NCI-H446 treated with DMSO at 0.1 percent for 48 hours (cell line): ENCODE measurements at places on chromosomes 5 and 9.

DNA sequence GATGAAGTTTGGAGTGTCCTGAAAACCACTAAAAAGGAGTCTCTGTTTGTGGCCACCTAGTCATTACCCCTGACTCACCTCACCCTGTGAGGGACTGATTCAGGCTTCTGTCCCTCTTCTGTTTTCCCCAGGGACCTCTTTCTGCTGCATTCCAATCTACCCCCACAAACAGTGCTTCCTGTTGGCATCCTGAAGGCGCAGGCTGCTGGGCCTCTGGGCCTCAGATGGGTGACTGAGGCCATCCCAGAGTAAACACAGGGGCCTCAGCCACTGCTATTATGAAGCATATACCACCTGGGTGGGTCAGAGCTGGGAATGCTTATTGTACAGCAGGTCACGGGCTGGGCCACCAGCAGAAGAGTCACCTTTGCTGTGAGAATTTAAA, 20.0 kb downstream of the MORN5 start:
- no peak for DNase-seq

DNA sequence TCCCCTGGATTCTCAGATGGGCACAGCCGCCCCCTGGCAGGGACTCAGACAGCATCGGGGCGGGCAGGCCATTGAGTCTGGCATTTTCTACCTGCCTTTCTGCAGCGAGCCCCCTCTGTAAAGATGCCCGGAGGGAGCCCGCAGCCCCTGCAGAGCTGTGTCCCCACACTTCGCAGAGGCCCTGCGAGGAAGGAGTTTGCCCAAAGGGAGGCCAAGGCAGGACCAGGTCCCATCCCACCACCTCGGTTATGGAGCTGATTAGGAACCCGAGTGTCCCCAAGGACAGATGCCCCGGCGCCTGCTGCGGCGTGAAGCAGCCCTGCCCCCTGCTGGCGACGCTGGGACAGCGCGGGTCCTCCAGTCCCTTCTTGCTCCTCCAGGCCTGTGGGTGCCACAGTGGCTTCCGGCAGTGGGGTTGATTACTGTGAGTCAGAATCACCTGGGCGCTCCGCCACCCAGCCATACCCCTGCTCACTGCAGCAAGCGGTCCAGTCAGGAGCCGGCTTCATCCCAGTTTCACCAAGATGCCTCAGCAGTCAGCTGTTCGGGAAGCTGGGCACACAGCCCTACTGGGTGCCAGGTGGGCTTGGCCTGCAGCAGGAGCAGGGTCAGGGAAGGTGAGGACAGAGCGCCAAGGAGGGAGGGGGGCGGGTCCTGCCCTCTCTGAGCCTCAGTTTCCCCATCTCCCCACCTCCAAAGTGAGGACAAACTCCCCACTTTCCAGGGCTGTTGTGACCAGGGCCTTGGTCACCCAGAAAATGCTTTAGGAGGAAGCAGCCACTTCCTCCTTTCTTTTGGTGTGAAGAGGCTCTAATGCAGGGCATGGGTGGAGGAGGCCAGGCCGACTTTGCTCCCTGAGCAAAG, 117.2 kb downstream of the RXRA start:
- DNase-seq: peak; percentile 25

GRCh38 chr9:104725014-104725413, 22.5 kb upstream of the NIPSNAP3A start:
- no peak for DNase-seq

- DNase-seq: peak; percentile 64
These were observed 41.7 kb downstream of the C5orf15 start for GRCh38 chr5:133926489-133927299.

GRCh38 chr9:127498298-127498697, 47.0 kb downstream of the LRSAM1 start:
- DNase-seq: no peak

DNA sequence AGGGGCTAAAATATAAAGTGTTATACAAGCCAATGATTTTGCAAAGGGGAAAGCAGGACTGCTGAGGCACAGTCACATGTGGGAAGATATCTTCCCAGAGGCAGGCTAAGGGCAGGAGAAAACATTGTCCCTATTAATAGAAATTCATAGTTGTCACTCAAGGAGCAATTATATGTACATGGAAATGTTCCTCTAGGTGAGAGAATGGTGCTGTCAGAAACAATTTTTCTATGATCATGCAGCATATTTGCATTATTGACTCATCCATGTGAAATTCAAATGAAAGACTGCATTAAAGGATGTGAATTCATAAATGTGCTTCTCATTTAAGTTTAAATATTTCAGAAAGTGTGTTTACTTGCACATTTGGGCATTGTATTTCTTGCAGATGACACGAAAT, 775.9 kb upstream of the CDH9 start:
- DNase-seq: no peak

DNA sequence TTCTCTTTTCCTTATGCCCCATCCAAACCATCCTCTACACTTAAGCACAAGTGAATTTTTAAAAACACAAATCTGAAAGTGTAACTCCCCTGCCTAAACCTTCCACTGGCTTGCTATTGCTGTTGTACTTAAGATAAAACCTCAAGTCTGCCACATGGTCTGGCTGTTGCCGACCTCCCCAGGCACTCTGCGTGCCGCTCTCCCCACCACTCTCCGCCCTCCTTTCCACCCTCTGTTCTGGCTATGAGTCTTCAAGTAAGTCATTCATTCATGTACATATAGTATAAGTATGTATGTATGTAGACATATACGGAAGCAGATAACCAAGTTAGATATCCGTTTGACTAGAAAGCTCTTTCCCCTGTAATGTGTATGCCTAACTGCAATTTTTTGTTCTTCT, 94.7 kb upstream of the ANKRD55 start:
- DNase-seq: no peak

GRCh38 chr5:16536246-16536645, 70.6 kb upstream of the ZNF622 start:
- DNase-seq: no peak

DNA sequence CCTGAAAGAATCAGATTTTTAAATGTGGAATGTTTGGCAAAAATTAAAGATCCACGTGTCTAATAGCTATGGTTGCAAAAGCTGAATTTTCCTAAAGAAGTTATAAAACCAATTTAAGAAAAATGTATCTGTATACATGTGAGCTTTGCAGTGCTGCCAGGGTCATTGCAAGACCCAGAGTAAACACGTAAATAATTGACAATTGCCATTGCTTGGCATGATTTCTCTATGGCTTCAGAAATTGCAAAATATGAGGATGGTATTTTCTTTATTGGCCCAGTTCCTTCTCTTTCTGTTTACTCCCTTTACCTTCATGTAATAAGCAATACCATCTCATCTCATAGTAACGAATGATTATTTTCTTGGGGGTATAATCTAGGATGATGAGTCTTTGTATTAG, 123.9 kb downstream of the ERCC6L2 start:
- no peak for DNase-seq

GRCh38 chr9:123798195-123798594, 131.7 kb downstream of the DENND1A start:
- no peak for DNase-seq
